Chondrocyte (in vitro differentiated cells): ENCODE measurements at places on chromosomes 6 and 20. TPM values are rescaled to one million over a fixed set of nuclear protein-coding genes. Genes with fewer than 3 reads are reported as not detected.

Gene CDH4
- total RNA-seq, result 0.48 to 1.1 TPM (median 0.99 TPM) in 3 replicates

GRCh38 chr6:162173466-162173865 is 554.1 kb downstream of the PRKN start:
- peaks cover 14% of the 10 kb centered on the region for H3K4me1 ChIP-seq
- no peak overlapping the region for H3K27ac ChIP-seq
- H3K36me3 ChIP-seq, result no peaks in the 10 kb centered on the region
- no peak for DNase-seq

GRCh38 chr6:130118236-130118635 is 99.9 kb downstream of the L3MBTL3 start:
- no peaks in the 10 kb centered on the region for H3K36me3 ChIP-seq
- H3K27ac ChIP-seq, result no peak overlapping the region
- H3K4me3 ChIP-seq, result no peak overlapping the region
- DNase-seq, result no peak
- H3K4me1 ChIP-seq, result peaks cover 6% of the 10 kb centered on the region
- no peaks in the 10 kb centered on the region for H3K27me3 ChIP-seq

Gene CLDN20
- total RNA-seq, result not detected in 3 replicates

Gene PACSIN1
- total RNA-seq, result 0.15 to 0.21 TPM in 2 of 3 replicates, not detected in the other

DNA sequence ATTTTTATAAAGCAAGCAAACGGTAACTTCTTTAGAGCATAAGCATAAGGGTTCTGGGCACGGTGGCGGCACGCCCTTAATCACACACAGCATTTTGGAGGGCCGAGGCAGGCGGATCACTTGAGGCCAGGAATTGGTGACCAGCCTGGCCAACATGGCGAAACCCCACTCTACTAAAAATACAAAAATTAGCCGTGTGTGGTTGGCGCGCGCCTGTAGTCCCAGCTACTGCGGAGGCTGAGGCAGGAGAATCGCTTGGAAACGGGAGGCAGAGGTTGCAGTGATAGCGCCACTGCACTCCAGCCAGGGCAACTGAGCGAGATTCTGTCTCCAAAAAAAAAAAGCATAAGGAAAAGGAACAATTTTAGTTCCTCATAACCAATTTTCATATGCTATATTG is 2.6 kb downstream of the SENP6 start:
- peak overlapping the region; percentile 99 for H3K27ac ChIP-seq
- no peaks in the 10 kb centered on the region for H3K27me3 ChIP-seq
- H3K4me1 ChIP-seq, result peaks cover 70% of the 10 kb centered on the region
- DNase-seq, result no peak
- H3K36me3 ChIP-seq, result no peaks in the 10 kb centered on the region
- peak overlapping the region; percentile 99 for H3K4me3 ChIP-seq

Gene CCDC28A
- 6.2 to 7.1 TPM (median 6.4 TPM) in 3 replicates for total RNA-seq

GRCh38 chr6:72984981-72985665 is 240.2 kb downstream of the KHDC1L start:
- H3K36me3 ChIP-seq, result peaks cover 5% of the 10 kb centered on the region
- H3K27ac ChIP-seq, result no peak overlapping the region
- no peak overlapping the region for H3K4me3 ChIP-seq
- H3K27me3 ChIP-seq, result peaks cover 4% of the 10 kb centered on the region
- peaks cover 10% of the 10 kb centered on the region for H3K4me1 ChIP-seq
- no peak for DNase-seq

DNA sequence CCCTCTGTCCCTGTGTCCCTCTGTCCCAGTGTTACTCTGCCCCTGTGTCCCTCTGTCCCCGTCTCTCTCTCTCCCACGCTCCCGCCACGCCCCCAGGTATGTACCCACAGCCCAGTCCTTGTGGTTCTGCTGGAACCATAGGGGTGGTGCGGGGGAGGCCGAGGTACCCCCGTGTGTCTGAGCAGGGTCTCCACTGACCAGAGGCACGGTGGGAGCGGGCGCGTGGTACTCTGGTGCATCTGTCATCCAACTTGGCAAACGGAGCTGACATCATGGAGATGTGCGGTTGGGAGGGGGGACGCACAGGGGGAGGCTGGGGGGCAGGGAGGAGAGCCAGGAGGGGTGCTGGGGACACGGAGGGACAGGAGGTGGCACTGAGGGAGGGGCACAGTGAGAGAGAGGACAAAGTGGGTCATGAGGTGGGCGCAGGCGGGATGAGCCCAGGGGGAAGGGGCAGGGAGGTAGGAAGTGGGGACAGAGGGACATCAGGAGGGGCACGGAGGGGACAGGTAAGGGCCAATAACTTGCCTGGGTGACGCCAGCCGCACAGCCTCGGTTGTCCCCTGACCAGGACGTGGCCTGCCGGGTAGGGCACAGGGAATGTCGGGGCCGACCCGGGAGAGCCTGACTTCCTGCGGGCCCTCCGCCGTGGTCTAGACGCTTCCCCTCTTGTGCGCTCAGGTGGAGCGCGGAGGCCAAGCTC is 163.6 kb upstream of the PDE10A start:
- DNase-seq, result no peak
- no peaks in the 10 kb centered on the region for H3K36me3 ChIP-seq
- H3K4me1 ChIP-seq, result no peaks in the 10 kb centered on the region
- H3K27me3 ChIP-seq, result no peaks in the 10 kb centered on the region
- no peak overlapping the region for H3K27ac ChIP-seq
- H3K4me3 ChIP-seq, result no peak overlapping the region

Gene CCN2
- 1,296 to 1,346 TPM (median 1,334 TPM) in 3 replicates for total RNA-seq

Gene OR12D3
- not detected in 3 replicates for total RNA-seq

Gene HIVEP1
- total RNA-seq, result 34.2 to 49.7 TPM (median 44.6 TPM) in 3 replicates

GRCh38 chr20:32977281-32978008 is 26.8 kb downstream of the SUN5 start:
- H3K4me1 ChIP-seq, result no peaks in the 10 kb centered on the region
- no peak overlapping the region for H3K4me3 ChIP-seq
- peak; percentile 75 for DNase-seq
- peaks cover 16% of the 10 kb centered on the region for H3K27me3 ChIP-seq
- H3K27ac ChIP-seq, result no peak overlapping the region

DNA sequence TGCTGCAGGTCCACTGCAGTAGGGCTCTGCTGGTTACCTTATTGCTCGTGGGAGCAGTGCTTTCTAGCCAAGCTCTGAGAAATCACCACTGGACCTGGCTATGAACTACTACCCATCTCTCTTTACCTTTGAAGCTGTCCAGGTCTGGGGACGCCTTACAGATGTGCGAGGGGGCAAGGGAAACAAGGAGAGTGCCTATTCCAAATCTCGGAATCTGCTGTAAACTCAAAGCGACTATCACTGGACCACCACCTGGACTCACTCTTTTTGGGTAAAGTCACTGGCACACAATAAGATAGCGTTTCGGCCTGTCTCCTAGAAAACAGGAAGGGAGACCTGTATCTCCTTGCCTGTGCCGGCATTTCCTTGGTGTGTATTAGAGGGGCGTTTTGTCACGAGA is 5.3 kb downstream of the NRN1 start:
- H3K36me3 ChIP-seq, result peaks cover 8% of the 10 kb centered on the region
- H3K27ac ChIP-seq, result no peak overlapping the region
- H3K4me3 ChIP-seq, result no peak overlapping the region
- no peak for DNase-seq
- peaks cover 53% of the 10 kb centered on the region for H3K4me1 ChIP-seq
- peaks cover 83% of the 10 kb centered on the region for H3K27me3 ChIP-seq

Gene FILIP1
- 0.51 to 7.1 TPM (median 7.0 TPM) in 3 replicates for total RNA-seq

DNA sequence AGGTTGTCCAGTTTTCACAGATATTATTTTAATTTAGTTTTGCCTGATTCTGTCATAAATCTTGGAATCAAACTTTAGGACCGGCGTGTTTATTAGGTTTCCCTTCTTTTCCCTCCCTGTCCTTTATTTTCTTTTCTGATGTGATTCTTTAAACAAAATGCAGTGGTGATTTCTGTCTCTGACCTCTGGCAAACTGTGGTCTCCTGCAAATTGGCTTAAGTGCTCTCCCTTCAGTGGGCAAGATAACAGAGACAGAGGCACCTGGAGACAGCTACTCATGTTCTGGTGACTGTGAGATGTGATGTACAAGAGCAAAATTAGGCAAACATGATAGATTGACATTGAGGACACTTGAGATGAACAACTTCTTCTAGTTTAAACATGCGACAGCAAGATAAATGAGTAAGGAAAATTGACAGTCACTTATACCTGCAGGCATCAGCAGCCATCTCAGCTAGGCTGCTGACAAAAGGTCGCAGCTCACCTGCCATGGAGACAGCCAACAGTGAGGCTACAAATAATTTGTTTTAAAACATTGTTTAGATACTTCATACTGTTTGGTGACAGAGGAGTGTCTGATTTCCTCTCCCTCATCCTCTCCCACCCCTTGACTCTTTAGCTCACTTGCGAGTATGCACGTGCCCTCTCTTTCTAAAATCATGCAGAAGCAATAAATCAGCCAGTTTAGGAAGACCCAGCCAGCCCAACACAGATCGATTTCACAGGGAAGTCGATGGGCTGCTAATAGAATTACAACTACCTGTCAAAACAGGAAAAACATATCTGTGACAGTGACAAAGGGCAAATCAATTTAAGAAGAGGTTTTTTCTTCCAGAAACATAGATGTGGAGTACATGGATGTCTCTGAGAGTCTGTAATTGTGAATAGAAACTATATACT is 63.4 kb upstream of the MAP3K7 start:
- H3K4me3 ChIP-seq, result no peak overlapping the region
- H3K27ac ChIP-seq, result no peak overlapping the region
- DNase-seq, result no peak
- peaks cover 13% of the 10 kb centered on the region for H3K27me3 ChIP-seq

Gene FLRT3
- total RNA-seq, result 1.5 to 1.7 TPM (median 1.7 TPM) in 3 replicates

DNA sequence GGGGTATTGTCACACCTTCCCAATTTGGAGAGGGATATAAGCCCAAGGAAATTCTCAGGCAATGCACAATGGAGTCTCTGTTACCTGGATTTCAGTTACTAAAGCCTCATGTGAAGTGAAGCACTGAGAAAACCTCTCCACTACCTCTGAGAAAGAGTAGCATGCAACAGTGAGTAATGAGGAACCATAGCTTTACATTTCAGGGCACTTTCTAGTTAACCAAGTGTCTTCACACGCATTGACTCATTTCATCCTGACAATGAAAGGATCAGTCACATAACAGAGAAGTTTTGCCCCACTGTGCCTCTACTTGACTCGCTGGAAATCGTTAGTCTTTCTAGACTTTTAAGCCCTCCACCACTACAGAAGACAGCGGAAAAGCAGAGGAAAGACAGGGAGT is 86.2 kb upstream of the ARID1B start:
- no peaks in the 10 kb centered on the region for H3K27me3 ChIP-seq
- no peaks in the 10 kb centered on the region for H3K36me3 ChIP-seq
- no peak overlapping the region for H3K4me3 ChIP-seq
- no peak for DNase-seq
- no peak overlapping the region for H3K27ac ChIP-seq
- peaks cover 11% of the 10 kb centered on the region for H3K4me1 ChIP-seq

GRCh38 chr6:96582436-96582835 is 19.5 kb downstream of the FHL5 start:
- peaks cover 2% of the 10 kb centered on the region for H3K36me3 ChIP-seq
- H3K27me3 ChIP-seq, result peaks cover 26% of the 10 kb centered on the region
- H3K4me3 ChIP-seq, result no peak overlapping the region

GRCh38 chr6:7145885-7146828 is 38.4 kb downstream of the RREB1 start:
- no peak for DNase-seq
- peaks cover 81% of the 10 kb centered on the region for H3K4me1 ChIP-seq
- H3K27ac ChIP-seq, result peak overlapping the region; percentile 95

DNA sequence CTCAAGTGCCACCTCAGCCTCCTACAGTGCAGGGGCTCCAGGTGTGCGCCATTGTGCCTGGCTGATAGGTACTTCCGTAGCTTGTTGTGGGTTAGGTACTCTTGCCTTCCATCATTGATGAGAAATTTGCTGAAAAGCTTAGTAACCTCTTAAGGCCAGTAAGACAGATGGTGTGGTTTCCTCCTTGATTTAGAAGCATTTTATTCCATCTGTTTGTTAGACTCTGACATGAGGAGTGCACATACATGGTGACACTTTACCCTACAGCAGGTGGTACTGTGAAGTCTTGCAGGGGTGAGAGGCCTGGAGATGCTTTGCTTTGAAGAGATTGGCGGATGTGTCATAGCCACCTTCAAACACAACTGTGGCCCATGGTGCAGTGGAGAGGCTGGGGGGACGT is 14.8 kb upstream of the MTG2 start:
- H3K4me3 ChIP-seq, result no peak overlapping the region
- H3K4me1 ChIP-seq, result no peaks in the 10 kb centered on the region
- no peak for DNase-seq
- H3K27me3 ChIP-seq, result no peaks in the 10 kb centered on the region

DNA sequence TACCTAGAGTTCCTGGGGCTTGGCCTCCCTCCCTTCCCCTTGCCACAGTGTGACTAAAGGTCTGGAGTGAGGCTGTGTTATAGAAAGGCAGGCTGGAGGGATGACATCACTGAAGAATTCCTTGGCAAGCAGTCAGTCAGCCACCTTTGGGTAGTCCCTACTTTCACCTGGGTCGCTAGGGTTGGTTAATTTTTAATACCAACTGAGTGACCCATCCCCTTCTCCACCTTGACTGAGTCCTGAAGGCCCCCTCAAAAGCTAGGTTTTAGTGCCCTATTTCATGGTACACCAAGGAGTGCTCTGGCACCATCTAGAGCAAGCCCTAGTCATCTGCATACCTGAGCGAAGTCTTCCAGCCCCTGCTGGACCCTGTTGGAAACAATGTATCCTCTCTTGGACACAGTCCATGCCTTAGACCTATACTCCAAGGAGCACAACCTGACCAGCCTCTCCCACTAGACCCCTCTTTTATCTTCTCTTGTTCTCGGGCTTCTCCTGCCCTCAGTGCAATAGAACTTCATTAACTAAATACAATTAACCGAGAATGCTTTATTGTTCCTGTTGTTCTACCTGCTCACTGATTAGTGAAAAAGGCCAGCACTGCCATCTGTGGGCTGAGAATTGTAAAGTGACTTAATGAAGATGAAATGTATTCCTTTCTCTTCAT is 44.6 kb downstream of the RIN2 start:
- no peak overlapping the region for H3K27ac ChIP-seq
- H3K36me3 ChIP-seq, result peaks cover 23% of the 10 kb centered on the region
- peaks cover 15% of the 10 kb centered on the region for H3K4me1 ChIP-seq
- no peak for DNase-seq
- H3K27me3 ChIP-seq, result no peaks in the 10 kb centered on the region
